Activated CD8-positive, alpha-beta memory T cell treated with anti-CD3 and anti-CD28 coated beads for 1 hour (primary cell): ENCODE measurements at places on chromosomes 4 and X.

DNA sequence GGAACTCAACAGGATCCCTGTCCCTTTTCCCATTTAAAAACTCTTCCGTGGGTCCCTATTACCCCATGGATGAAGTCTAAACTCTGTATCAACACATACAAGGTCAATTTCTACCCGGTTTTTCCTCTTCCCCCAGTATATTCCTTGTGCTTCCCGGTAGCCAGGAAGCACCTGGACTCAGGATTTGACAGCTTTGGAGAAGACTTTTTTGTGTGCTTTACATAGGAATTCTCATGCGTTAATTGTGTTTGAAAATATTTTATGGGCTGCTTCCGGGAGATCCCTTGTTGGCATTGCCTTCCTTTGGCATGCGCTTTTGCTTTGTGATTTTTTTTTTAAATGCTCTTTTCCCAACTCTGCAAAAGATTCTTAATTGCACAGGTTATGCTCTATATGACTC, 7.2 kb downstream of the SMS start:
- DNase-seq: no peak

DNA sequence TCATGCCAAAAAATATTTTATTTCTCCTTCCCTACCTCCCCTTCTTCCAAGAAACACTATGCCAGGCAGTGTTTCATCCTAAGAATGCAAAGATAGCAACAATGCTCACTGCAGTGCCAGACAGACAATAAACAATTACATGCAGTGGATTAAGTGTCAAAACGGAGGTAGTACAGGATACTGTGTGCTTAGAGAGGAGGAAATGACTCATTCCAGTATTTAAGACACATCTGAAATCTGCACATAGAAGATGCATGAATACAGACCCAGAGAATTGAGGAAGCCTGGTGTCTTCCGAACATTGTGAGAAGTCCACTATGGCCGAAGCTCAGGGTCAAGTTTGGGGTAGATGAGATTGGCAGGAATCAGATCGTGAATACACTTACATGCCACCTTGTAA, 326.4 kb downstream of the PPP3CA start:
- no peak for DNase-seq

- no peak for DNase-seq
These were observed 15.0 kb upstream of the OTUD4 start for GRCh38 chr4:145195167-145195952.

DNA sequence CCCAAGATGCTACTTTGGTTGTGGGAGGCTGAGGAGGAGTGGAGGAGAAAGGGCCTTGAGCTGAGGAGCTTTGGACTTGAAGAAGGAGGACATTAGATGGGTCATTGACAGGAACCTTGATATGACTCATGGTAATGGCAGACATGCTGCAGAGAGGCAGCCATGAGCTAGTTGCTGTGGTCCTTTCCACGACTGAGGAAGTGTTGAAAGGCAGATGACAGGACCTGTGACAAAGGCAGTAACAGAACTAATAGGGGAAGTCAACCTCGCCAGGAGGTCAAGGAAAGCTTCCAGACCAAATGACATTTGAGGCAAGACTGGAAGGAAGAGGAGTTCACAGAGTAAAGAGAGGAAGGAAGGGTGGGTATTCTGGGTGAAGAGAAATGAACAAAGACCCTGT, 7.6 kb upstream of the XPNPEP2 start:
- DNase-seq: no peak

- DNase-seq: no peak
These were observed 763.7 kb downstream of the DMD start for GRCh38 chrX:32447640-32448039.

- DNase-seq: no peak
These were observed 15.8 kb upstream of the UBE2K start for GRCh38 chr4:39682138-39682537.

- no peak for DNase-seq
These were observed 150.9 kb downstream of the BCOR start for GRCh38 chrX:39946822-39947221.

GRCh38 chr4:42633605-42634388, 23.1 kb downstream of the ATP8A1 start:
- no peak for DNase-seq

- DNase-seq: no peak
These were observed 55.8 kb downstream of the C4orf50 start for GRCh38 chr4:5962416-5962815.

DNA sequence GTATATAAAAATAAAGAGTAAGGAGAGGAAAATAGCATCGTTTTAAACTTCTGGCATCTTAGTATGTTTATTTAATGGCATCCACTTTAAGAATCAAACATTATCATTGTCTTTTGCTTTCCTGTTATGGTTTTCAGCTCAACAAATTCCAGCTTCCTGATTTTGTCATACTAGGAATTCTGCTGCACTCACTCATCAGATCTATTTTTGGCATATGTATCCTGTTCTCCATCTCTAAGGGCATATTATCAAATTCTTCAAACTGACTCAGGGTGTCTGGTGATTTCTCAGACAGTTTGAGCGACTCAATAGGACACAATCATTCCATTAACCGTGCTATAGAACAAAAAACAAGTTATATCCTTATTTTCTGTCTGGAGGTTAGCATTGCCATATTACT, 248.5 kb upstream of the DIAPH2 start:
- DNase-seq: no peak

DNA sequence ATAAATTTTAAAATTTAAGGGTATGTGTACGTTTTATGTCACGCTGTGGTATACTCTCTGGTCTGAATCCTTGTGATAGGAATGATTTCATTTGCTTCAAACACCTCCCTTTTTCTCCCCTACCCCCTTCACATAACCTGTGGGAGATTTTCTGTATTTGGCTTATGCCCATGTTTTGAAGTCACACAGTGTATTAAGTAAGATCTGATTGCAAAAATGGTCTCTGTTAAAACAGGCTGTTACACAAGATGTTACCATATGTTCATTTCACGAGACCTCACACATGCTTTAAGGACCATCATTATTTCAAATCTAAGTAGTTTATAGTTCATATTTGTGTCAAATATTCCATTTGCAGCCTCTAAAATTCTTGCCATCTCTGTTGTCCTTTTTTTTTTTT, 63.5 kb downstream of the TMEM131L start:
- no peak for DNase-seq

GRCh38 chrX:13719192-13719856, 15.1 kb downstream of the TRAPPC2 start:
- DNase-seq: no peak

DNA sequence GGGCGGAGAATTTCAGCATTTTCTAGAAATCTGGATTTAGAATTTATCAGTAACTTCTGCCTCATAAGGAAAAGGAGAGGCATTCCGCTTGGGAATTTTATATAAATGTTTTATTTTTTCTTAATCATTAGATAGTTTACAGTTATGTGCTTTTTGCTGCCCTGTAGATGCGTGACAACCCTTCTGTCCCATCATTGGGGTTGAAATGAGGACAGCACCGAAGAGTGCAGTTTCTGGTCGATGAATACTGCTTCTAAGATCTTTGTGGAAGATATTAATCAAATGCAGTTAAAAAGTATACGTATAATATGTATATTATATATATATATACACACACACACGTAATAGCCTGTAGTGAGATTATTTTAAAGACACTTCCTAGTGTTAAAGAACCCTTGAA, 1.5 kb downstream of the RBPJ start:
- DNase-seq: no peak

- DNase-seq: no peak
These were observed 585 bp upstream of the SEC24D start for GRCh38 chr4:118836301-118837120.

- no peak for DNase-seq
These were observed 713.8 kb downstream of the RAB28 start for GRCh38 chr4:12770351-12770750.

- DNase-seq: no peak
These were observed 55.3 kb downstream of the JADE3 start for GRCh38 chrX:46967547-46967946.

DNA sequence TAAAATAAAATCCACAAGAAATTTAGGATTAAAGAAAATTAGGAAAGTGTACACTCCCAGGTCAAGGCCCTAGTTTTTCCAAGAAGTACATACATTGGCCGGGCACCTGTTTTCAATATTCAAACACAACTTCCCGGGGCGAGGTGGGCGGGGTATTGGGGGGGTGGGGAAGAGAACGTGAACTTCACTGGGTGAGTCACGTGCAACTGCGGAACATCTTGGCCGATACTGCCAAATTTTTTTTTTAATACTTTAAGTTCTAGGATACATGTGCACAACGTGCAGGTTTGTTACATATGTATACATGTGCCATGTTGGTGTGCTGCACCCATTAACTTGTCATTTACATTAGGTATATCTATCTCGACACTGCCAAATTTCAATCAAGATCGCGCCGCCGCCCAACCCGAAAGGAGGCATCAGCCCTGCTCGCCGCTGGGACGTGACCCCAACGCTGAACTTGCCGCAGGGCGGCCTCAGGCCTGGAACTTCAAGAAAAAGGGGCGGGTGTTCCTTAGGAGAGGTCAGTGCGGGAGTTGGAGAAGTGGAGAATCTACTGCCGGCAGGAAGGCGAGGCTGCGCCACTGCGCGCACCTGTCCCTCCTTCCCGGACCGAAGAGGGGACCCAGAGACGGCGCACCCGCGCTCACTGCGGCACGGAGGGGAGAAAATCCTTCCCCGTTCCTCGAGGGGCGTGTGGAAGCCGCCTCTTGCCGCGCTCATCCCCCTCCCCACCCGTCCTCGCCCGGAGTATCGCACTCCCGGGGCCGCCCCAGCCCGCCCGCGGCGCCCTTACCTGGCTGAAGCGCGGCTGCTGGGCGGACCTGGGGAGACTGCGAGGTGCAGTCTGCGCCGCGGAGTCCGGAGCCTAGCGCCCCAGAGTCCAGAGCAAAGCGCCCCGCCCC, at the start of gene TEC:
TSS of gene TEC (minus strand) at position 883 of the 905 bp plus-strand sequence. CDS start 41,224 bp downstream, outside the sequence.
- DNase-seq: no peak

GRCh38 chr4:77220828-77221613, 64.0 kb downstream of the CCNG2 start:
- DNase-seq: no peak

DNA sequence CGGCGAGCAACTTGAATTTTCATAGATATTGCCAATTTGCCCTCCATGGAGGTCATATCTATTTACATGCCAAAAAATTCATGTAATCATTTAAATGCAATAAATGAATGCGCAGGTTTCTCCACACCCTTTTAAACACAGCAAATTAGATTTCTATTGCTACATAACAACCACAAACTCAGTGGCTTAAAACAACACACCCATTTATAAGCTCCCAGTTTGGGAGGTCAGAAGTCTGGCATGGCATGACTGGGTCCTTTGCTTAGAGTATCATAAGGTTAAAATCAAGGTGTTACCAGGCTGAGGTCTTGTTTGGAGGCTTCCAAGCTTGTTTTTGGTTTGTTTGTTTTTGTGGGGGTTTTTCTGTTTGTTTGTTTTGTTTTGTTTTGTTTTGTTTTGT, 49.9 kb upstream of the NYX start:
- no peak for DNase-seq

- DNase-seq: no peak
These were observed 45.2 kb upstream of the ENPP6 start for GRCh38 chr4:184262901-184263300.

- no peak for DNase-seq
These were observed 596.0 kb upstream of the SLIT2 start for GRCh38 chr4:19655666-19656065.

DNA sequence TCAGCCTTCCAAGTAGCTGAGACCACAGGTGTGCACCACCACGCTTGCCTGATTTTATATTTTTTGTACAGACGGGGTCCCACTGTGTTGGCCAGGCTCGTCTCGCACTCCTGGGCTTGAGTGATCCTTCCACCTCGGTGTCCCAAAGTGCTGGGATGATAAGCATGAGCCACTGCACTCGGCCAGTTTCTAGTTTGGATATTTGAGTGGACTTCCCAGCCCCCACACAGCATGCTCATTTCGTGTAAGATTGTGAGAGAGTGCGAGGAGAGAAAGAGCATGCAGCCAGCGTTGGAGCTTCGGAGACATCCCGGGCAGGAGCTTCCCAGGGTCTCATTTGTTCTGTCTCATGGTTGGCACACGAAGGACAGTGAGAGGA, 31.8 kb downstream of the ARSD start:
- DNase-seq: no peak

GRCh38 chr4:164058776-164059445, 564.4 kb downstream of the TMA16 start:
- DNase-seq: no peak

GRCh38 chr4:147865926-147866325, 134.0 kb downstream of the ARHGAP10 start:
- DNase-seq: no peak

DNA sequence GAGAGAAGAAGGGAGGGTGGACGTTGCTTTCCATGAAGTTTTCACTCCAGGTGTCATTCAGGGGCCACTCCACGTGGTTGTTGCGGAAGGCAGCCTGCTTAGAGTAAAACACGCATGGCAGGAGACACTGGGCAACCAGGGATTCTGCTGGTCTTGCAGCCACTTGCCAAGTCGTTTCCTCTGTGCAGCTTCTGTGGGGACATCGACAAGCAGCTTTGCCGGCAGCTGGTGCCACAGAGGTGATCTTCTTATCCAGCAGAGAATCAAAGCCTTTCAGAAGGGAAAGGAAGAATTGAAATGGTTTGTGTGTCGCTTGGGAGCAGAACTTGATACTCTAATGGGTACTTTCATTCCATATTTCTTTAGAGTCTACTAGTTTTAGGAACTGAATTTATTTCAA, 867.1 kb upstream of the TENM3 start:
- DNase-seq: no peak

DNA sequence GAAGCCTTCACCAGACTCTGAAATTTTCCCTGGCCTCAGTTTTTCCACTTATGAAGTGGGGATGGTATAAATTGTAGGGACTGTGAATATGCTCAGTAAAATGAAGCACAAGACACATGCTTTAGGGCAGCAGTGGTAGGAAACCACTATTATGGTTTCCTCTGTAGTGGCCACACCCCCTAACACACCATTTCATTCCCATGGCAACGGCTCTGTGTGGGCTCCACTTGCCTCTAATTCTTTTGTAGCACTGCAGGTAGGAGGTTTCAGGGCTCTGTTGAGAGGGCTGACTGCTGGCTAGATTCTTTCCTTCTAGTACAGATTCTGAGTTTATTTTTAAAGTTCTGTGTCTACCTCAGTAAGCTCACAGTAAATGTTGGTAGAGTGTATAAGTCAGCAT, 3.5 kb upstream of the VMA21 start:
- DNase-seq: peak; percentile 16

DNA sequence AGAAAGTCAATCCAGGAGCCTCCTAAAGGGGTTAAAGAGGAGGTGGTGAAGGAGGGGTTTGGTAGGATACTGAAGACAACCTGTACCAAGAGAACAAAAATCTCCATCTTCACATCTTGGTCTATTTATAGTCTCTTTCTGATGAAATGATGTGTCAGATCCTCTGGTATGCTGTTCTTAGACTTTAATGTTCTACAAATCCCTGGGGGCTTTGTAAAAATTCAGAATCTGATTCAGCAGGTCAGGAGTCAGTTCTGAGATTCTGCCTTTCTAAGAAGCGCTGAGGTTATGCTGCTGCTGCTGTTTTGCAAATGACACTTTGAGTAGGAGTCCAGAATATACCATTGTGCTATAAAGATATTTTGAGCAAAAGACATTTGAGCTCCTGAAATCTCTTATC, 172.9 kb upstream of the GLRA2 start:
- DNase-seq: no peak

- DNase-seq: no peak
These were observed 23.5 kb upstream of the PRDM8 start for GRCh38 chr4:80173841-80174240.
